ENCODE measurements at places on chromosomes 5 and 9.

DNA sequence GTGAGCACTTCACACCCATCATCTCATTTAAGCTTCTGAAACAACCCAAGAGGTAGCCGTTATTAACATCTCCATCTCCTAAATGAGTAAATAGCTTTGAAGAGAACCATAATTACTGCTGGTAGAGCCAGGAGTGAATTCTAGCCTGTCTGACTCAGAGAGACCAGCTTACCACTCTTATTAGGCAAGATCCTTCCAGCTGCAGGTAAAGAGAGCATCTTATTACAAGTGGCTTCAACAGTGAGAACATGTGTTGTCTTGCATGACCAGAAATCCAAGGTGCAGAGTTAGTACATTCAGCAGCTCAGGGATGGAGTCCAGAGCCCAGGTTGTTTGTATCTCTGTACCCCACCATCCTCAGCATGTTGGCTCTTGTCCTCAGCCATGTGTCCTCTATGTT, 10.9 kb upstream of the AFAP1L1 start:
- DNase-seq = peak; percentile 9

DNA sequence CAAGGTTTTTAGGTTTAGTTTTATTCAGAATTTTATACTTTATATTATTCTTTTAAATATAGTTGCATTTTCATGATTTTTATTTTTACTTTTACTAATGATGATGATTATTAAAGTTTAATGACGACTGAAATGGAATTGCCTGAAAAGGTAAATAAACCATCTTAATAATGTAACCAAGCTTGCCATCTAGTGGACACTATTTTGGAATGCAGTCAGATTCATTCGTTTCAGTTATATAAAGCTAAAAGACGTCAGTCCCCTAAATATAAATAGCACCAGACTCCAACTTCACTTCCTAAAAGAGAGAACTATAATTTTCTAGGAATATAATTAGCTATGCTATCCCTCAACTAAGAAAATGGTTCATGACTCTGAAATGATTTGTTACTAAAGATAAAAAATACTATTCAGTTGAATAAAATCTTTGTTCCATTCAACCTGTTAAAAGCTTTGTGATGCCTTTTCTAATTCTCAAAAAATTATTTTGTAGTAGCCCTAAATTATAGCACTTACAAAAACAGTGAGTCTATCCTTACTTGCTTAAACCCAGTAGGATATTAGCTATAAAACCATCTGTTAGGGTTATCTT, 19.9 kb downstream of the ABITRAM start:
- no peak for DNase-seq

DNA sequence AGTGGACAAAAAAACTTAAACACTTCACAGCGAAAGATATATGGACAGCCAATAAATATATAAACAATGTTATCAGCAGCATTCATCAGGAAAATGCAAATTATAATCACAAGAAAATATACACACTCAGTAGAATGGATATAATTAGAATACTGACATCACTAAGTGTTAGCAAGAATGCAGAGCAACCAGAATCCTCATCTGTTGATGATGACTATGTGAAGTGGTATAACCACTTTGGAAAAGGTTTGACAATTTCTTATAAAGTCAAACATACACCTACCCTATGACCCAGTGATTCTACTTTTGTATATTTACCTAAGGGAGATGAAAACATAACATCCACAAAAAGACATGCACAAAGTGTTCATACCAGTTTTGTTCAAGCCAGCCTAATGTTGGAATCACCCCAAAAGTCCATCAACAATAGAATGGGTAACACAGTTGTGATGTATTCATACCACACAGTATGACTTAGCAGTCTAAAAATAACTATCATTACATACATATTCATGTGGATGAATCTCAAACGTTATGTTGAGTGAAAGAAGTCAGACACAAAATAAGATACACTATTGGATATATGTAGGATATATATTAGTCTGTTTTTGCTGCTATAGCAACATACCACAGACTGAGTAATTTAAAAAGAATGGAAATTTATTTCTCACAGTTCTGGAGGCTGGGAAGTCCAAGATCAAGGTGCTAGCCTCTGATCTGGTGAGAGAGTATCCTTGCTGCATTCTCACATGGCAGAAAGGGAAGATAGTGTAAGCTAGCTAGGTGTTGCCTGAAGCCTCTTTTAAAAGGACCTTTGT, 148.8 kb upstream of the ADAMTSL1 start:
- no peak for DNase-seq

DNA sequence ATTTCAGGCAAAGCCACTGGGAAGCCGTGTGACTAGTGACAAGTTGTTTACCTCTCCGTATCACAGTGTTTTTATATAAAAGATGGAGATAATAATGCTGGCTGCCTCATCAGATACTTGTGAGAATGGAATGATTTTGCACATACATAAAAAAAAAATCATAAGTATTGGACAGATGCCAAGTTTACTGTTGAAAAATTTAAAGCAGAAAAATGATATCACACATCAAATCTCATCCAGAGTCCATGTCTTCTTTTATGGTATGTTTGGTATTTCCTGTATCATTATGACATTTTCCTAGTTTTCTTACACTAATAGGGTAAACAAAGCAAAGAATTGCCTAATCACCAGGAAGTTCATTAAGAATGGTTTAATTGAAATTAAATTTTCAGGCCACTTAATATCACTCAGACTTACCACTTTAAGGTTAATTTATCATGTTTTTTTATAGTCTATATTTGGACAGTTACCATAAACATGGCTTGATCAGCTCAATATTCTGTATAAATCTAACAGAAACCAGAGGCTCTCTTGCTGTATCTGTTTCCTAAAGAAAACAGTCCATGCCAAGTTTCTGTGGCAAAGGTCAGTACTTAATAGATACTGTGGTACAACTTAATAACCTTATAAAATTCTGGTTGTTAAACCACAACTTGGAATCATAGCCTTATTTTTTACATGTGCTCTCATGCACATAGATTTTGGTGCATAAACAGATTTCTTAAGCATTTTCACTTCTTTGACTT, 656.5 kb upstream of the RIOK2 start:
- no peak for DNase-seq

- no peak for DNase-seq
These were observed 20.5 kb upstream of the RPS23 start for GRCh38 chr5:82298668-82299067.

DNA sequence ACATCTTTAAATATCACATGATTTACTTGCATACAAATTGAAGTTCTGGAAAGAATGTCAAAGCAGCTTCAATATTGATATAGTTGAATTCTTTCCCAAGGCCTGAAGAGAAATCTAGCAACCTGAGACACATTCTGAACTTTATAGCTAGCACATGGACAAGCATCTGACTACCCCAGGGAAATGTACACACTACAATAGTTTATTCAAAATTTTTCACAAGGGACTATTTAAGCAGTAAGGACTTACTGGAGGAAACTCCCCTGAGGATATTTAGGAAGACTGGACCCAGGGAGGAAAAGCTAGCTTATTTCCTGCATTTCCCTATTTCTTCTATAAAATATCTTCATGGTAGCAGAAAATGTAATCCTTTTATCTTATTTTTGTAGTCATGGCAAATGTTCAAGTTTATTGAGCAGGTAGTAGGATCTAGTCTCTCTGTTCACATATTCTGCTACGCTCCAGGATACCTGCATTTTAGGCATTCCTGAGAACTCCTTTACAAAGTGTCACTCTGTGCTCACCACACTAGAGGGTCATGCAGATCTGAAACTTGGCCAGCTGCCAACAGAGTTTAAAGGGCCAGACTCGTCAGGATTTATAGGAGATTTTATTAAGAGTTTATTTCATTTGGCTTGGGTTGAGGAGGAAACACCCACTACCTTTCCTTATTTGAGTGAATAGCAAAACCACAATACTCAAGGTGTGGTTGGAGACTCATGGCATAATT, 348.4 kb upstream of the FTMT start:
- no peak for DNase-seq

- DNase-seq = no peak
These were observed 74.2 kb downstream of the ANXA2R start for GRCh38 chr5:42965934-42966333.
